ENCODE measurements at places on chromosomes 2 and 18. TPM values are rescaled to one million over a fixed set of nuclear protein-coding genes. Genes with fewer than 3 reads are reported as not detected.

GRCh38 chr2:157662401-157662800 is 33.7 kb upstream of the ACVR1C start:
- DNase-seq = no peak

GRCh38 chr2:18825838-18826237 is 236.5 kb upstream of the NT5C1B start:
- no peak for DNase-seq

- DNase-seq = no peak
Measured at GRCh38 chr2:109295781-109296117, 166.7 kb downstream of the SH3RF3 start.

GRCh38 chr2:15967415-15968279 is 27.3 kb downstream of the MYCN start:
- peak; percentile 10 for DNase-seq

DNA sequence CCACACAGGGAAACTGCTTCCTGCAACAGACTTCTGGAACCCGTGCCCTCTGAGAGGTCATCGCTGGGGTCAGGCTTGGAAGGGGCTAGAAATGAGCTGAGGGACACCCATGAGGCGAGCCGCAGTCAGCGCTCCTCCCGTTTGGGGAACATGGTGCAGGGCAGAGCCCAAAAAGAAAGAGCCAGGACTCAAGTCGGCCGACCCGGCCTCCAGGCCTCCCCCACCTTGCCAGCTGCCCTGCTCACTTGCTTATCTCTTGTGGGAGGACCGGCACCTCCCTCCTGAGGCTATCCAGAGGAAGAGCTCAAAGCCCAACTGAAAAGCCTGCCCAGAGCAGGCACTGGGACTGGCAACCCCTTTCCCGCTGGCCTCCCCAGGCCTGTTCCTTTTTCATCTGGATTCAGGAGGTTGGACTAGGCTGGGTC is 43.6 kb downstream of the SCTR start:
- DNase-seq = no peak

- no peak for DNase-seq
Measured at GRCh38 chr2:133416146-133416545, 152.1 kb downstream of the NCKAP5 start.

Gene ACKR3
- total RNA-seq = 36.6 TPM

Gene DPP4
- 3.4 TPM for total RNA-seq

Gene ACOXL
- total RNA-seq = not detected

Gene GAL3ST2
- not detected for total RNA-seq
